ENCODE measurements at places on chromosomes 7 and 10.

- no peak for DNase-seq
These were observed 28.1 kb upstream of the CDH23 start for GRCh38 chr10:71368643-71369042.

GRCh38 chr7:156106107-156106426, 293.8 kb upstream of the SHH start:
- no peak for DNase-seq

DNA sequence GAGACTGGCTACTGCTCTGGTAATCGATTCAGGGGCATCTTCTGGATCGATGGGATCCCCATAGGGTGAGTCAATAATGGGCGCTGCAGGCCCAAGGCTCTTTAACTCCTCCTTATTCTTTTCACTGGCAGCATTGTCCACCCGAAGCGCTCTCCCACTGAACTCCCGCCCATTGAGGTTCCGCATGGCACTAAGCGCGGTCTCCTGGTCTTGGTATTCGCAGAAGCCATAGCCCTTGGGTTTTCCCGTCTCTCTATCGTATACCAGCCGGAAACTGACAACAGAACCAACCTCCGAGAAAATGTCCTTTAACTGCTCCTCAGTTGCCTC, 285 bp downstream of the CSTF2T start:
- no peak for DNase-seq

- no peak for DNase-seq
These were observed 7.1 kb downstream of the CHAT start for GRCh38 chr10:49620841-49621378.

Measured in HS-5 (cell line).